ENCODE measurements at places on chromosomes 7 and 10. TPM values are rescaled to one million over a fixed set of nuclear protein-coding genes. Genes with fewer than 3 reads are reported as not detected.

DNA sequence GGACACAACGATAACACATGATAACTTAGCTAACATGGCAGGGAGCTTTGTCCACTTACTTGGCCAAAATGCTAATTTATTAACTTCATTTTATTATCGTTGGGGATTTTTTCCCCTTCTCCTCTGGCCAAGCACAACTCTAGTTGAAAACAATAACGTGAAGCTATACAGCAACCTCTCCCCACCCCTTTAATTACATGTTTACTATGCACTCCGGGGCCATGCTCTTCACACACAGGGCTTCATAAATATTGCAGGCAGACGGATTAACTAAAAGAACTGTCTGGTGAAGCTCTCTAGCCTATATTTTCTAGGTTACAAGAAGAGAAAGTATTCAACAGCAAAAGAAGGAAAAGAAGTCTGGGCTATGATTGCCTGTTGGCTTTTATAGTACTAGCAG lies 51.7 kb downstream of the XRCC2 start:
- no peak for DNase-seq

GRCh38 chr10:75176736-75177135 lies 33.9 kb upstream of the VDAC2 start:
- no peak for DNase-seq

CDH23 gene
- total RNA-seq: under 0.01 TPM

DNA sequence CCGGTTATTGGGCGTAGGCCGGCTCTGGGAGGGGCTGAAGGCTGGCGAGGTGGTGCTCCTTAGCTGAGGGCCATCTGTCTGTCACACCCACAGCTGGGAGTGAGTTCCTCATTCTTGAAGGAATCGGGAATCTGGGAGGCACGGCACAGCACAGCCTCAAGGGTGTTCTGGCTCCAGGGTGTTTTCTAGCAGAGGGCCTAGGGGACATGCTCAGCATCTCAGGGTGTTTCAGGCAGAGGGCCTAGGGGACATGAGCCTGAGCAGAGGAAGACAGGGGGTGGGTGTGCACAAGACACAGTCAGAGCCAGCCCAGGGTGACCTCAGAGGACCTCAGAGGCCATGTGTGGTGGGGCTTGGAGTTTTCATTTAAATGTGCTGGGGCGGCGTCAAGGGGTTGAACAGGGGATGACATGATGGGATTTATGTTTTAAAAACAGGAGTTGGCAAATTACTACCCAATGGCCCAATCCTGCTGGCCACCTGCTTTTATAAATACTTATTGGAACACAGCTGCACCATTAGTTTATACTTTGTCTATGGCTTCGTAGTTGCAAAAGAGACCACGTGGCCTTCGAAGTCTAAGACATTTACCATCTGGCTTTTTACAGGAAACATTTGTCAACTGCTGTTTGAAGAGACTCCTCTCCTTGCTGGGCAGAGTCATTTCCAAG lies 121.6 kb downstream of the PRKAG2 start:
- peak; percentile 96 for DNase-seq

DNA sequence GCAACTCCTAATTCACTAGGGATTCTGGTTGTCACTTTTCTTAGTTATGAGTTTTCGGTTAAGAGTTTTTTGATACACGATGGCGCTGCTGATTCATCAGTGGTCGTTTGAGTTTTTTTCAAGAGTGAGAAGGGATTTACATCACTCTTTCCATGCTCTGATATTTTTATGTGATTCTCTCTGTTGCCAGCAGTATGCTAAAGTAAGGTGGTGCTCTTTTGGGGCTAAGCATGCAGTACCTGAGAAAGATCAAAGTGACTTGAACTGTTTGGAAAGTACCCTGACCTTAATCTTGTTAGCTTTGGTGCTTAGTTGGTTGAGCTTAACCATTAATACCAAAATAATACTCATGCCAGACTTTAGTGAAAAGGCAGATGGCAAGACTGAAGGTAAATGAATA lies 28.1 kb downstream of the STAMBPL1 start:
- no peak for DNase-seq

- peak; percentile 3 for DNase-seq
Measured at GRCh38 chr10:51964630-51965029, 265.2 kb upstream of the CSTF2T start.

PDLIM1 gene
- total RNA-seq: 75.6 TPM

DNA sequence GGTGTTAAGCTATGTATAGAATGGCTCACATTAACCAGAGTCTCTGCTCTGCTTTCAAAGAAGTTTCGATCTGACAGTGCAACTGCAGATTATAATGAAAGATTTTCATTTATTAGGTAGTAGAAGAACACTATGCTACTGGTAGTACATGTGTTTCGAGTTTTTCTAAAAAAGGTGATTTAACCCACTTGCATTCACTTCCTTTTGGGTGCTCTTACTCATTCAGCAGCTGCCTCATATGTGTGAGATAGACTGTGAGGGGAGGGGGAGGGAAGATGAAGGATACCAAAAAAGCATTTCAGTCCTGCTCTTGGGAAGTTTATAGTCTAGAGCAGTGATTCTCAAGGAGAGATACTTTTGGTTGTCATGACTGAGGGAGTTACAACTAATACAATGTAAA lies 20.4 kb downstream of the PLEKHA8 start:
- DNase-seq: no peak

FAM25A gene
- total RNA-seq: not detected

DNA sequence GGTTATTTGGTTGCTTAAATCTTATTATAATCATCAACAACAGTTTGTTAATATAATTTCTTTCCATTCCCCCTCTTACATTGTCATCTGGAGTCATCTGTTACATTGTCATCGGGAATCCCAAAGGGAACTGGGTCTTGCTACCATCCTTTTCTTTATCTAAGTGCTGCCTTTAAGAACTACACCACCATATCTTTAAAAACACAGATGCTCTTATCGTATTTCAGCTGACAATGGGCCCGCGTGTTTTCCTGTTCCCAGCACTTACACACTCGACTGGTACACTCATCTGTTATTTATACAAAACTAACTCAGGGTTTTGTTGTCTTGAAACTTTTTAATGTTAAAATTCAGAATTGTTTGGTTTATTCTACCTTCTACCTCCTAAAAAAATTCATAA lies 256.2 kb upstream of the MGMT start:
- no peak for DNase-seq

GRCh38 chr10:98236862-98237261 lies 31.1 kb downstream of the LOXL4 start:
- no peak for DNase-seq

ERVW-1 gene
- total RNA-seq: not detected

- peak; percentile 13 for DNase-seq
Measured at GRCh38 chr10:115657161-115657860, 564.1 kb downstream of the ATRNL1 start.

HYAL4 gene
- total RNA-seq: 0.64 TPM

MYH16 gene
- total RNA-seq: not detected

TAS2R41 gene
- not detected for total RNA-seq

GRCh38 chr7:86653919-86654659 lies 10.4 kb downstream of the GRM3 start:
- DNase-seq: no peak

- no peak for DNase-seq
Measured at GRCh38 chr7:291373-292092, 1.6 kb downstream of the FOXL3 start.

DNA sequence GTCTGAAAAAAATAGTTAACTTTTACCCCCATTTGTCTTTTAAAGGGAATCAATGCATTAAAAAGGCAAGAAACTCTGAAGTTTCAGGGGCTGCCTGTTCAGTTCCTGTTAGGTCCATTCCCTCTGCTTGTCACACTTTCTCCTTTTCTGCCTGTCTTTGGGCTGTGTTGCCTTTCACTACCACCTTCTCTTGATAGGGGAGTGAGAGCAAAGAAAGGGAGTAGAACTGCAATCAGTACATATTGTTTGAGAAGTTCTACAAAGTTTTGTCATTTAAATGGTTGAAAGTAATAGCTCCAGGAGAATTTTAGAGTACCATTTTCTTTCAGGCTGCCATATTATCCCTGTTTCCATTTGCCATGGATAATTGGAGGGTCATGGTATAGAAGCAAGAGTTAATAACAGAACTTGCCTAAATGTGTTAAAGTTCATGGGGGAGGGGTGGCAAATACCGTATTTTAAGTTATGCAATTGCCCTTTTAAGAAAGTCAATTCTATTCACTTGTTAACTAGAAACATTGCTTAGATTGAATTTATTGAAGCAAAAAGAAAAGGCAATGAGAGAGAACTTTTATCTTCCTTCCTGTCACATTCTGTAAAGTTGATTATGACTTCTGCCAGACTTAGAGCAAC lies 38.6 kb downstream of the MPLKIP start:
- no peak for DNase-seq

GRCh38 chr10:98408799-98409198 lies 6.2 kb downstream of the PYROXD2 start:
- DNase-seq: no peak

FAM180A gene
- total RNA-seq: 2.9 TPM

FAM221A gene
- total RNA-seq: 0.64 TPM

- peak; percentile 27 for DNase-seq
Measured at GRCh38 chr7:127844707-127845331, 186.4 kb downstream of the LRRC4 start.

DNA sequence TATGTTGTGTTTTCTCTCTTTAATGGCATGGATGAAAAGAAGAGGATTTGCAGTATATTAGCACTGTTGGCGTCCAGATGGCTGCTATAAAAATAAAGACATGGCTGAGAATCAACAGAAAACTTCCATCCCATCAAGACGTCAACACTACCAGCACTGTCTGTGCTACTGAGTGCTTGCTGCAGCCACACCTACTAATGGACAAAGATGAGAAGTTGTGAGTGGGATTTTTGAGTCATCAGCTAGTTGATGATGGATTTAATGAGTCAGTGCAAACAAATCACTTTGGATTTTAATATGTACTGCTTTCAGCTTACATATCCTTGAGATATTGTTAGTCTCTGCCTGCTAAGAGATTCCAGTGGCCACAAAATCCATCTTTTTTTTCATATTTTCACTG lies 631.0 kb upstream of the ANKRD30A start:
- DNase-seq: peak; percentile 86

C7orf33 gene
- total RNA-seq: not detected

OR6V1 gene
- total RNA-seq: not detected

- no peak for DNase-seq
Measured at GRCh38 chr7:108589199-108589598, 19.5 kb downstream of the DNAJB9 start.

DNA sequence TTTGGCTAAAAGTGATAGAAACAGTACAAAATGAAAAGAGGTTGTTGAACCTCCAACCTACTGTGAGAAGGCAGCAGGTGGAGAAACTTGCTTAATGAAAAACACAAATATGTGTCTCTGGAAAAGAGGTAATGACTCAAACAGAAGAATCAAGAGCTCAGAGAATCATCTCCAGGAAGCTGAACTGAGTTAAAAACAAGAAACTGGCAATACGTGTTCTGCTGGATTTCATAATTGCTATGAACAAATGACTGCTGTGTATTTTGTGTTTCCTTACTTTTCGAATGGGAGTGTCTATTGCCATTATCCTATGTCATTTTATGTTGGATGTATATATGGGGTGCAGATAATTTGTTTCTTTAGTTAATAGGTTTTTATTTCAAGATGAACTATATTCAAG lies 401.1 kb downstream of the DGKB start:
- no peak for DNase-seq

LLCFC1 gene
- total RNA-seq: not detected

- DNase-seq: no peak
Measured at GRCh38 chr10:125163803-125164202, 3.4 kb upstream of the CTBP2 start.

- no peak for DNase-seq
Measured at GRCh38 chr10:57982091-57982490, 285.6 kb downstream of the IPMK start.

DNA sequence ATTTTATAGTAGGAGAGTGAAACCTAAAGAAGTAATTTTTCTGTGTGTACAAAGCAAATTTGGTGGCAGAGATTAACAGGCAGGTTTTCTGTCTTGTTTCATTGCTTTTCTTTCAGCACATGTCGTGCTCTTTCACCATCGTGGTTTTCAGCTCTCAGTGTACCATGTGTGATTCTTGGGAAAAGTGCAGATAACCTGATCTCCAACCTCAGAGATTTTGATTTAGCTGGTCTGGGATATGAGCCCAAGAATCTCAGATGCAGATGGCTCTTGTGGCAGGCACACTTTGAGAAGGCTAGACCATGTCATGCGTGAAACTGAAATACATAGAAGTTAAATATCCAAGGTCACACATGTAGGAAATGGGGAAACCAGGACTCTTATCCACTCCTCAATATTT lies 317.4 kb downstream of the EXOC4 start:
- peak; percentile 36 for DNase-seq

All from fibroblast of villous mesenchyme (primary cell).